ENCODE measurements at places on chromosomes 16 and 17.

GRCh38 chr17:83058266-83058798, 21.1 kb upstream of the METRNL start:
- DNase-seq = no peak

- no peak for DNase-seq
Observed at GRCh38 chr17:74452033-74452840, 14.2 kb upstream of the CD300A start.

GRCh38 chr17:64109400-64109799, 20.5 kb downstream of the ERN1 start:
- no peak for DNase-seq

DNA sequence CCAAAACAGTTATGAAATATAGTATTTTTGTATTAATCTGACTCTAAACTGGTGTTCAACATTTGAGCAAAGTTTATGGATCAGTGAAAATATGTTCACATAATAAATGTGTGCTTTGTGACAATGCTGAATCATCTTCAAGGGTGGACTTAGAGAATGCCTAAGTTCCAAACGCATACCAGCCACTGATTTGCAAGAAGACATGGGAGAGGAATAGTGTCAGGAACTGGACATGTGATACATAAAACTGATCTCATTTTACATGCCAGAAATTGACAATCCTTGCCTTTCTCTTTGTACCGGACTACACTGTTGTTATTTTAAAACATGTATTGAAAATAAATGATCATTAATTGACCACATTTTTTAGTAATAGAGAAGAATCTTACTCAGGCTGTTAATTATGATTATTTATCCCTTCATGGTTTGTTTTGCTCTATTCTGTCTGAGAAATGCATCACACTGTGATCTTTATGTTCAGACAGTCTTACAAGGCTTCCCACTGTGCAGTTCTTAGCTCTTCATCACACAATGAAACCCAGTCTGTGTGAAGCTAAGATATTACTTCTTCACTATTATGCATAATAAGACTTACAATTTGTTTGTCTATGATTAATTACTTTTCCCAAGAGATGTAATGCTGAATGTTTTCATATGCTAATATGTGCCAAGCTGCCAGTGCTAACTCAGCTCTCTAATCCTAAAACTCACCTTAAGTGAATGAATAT, 1180.6 kb upstream of the CDH8 start:
- DNase-seq = no peak

DNA sequence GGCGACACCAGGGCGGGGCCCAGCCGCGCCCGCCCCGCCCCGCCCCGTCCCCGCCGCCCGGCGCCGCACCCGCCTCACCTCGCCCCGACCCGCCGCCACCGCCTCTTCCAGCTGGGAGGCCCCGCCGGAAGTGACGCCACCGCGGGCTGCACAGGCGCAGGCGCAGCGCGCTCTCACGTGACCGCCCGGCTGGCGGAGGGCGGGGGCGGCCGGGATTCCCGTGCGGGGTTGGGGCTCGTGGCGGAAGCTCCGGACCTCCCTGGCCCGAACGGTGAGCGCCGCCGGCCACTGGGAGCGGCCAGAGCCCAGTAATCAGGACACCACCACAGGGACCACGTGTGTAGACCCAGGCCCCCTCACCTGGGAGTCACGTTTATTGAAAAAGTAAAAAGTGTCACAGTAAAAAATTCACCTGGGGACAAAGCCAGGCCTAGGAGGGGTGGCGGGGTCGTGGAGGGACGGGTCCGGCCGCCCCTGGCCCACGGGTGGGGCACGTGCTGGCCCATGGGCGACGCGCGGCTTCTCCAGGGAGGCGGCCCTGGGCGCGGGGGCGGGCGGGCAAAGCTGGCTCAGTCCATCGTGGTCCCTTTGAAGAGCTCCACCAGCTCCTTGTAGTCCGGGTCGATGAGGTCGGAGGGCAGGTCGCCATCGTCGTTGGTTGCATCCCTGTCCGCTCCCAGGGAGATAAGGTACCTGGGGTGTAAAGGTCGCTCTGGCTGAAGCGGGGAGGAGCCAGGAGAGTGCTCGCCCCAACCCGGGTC, at the start of gene MCRIP1:
MCRIP1 (minus strand) TSS at position 132 of the 761 bp plus-strand sequence. CDS start 8,785 bp downstream, outside the sequence.
- peak; percentile 55 for DNase-seq

DNA sequence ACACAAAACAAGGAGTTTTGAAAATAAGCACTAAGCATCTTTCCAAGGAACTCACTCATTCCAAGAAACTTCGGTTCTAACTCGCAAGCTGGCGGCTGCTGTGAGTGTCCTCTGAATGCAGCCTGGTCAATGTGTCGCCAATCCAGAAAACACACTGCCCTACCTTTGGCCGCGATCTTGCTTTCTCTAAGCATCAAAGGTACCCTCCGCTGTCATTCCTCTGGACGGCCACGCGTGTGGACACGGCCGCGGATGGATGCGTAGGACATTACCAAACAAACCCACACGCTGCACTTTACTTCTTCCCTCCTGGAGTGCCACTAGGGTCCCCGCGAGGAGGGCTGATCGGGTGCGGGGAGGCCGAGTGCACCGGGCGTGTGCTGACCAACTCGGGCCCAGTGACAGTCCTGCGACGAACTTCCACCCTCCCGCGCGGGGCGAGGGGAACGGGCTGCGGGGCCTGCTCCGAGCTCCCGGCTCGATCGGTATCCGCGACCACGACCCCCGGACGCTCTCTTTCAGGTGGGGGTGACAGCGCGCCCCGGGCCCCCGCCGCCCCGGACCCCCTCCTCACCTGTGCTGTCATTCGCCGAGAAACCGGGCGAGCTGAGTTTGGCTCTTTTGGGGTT, 1.1 kb downstream of the CREBBP start:
- DNase-seq = no peak

GRCh38 chr17:60077226-60077625, 1.5 kb downstream of the HEATR6 start:
- DNase-seq = no peak

DNA sequence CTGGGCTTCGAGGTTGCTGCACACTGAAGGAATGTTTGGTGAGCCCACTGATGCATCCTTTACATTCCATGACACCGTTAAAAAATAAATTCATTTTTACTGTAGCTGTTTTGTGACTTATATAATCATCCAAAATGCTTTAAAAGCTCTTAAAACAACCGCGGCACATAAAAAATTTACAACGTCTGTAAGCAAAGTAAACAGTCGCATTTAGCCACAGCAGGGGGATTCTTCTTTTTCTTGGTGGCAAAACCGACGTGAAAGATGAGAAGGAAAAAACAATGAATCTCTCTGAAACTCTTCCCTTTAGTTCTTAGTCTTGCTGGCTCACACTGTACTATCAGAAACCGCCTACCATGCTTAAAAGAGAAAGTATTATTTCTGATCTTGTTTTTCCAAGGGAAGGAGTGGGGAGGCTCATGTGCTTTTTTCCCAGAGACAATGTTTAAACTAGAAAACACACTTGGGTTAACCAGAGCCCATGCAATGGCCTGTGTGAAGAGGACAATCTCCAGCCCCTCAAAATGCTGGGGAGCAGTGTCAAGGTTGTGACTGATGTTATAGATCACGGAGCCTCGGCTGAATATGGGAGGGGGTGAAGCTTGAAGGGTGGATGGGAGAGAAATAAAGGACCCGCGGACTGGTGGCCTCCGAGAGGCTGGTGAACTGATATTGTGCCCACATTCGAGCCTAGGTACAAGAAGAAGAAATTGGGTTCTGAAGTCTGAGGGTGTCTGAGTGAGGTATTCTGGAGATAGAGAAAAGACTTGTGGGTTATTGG, 91.1 kb downstream of the IRF8 start:
- no peak for DNase-seq

GRCh38 chr17:40341808-40342503, 22.6 kb downstream of the GJD3 start:
- DNase-seq = no peak

DNA sequence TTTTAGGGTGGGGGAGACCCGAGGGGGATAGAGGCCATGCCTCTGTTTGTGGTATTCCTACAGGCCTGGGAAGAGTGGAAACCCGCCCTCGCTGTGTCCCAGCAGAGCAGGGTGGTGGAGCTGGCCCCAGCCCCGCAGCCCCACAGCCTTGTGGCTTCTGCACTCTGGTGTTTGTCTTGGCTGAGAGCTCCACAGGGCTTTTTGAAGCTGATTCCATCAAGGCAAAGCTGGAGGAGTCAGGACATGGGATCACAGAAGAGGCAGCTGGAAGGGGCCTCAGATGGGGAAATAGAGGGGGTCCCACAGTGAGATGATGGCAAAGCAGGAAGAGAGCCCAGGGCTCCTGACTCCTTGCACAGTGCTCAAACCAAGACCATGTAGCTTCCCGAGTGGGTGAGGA, 5.0 kb upstream of the WFIKKN2 start:
- DNase-seq = no peak

GRCh38 chr16:52618753-52619497, 72.0 kb upstream of the TOX3 start:
- no peak for DNase-seq

- DNase-seq = no peak
Observed at GRCh38 chr16:55280587-55280986, 43.4 kb upstream of the IRX6 start.

DNA sequence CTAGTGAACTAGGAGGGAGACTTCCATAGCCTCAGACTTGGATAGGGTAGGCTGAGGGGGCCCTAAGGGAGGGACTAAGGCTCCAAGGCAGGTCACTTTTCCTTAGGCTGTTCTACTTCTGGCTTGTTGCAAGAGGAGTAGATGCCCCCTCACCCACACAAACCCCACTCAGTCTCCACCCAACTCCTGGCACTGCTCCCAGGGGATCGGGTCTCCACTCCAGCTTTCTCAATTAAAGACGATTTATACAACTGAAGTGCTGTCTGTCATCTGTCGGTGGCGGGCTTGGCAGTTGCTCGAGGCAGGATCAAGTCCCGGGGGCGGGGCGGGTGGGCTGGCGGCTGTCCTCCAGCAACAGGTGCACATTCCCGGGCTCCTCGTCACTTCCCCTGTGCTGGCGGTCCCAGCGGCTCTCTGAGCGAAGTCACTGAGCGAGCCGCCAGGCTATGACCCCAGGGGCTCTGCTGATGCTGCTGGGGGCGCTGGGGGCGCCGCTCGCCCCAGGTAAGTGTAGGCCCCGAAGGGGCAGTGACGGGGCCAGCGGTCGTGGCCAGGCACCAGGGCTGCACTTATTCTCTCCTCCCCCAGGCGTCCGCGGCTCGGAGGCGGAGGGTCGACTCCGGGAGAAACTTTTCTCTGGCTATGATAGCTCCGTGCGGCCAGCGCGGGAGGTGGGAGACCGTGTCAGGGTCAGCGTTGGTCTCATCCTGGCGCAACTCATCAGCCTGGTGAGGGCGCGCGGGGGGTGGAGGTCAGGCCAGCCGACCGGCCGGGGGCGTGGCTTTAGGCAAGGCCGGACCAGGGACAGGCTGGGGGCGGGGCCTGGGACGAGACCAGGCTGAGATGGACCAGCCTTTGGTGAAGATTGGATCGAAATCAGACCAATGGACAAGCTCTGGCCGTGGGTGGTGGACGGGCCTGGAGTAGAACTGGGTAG, at the start of gene CHRNB1:
CHRNB1 (plus strand) TSS at position 380 of the 937 bp plus-strand sequence; CDS start at position 447, 67 bp downstream.
- no peak for DNase-seq

DNA sequence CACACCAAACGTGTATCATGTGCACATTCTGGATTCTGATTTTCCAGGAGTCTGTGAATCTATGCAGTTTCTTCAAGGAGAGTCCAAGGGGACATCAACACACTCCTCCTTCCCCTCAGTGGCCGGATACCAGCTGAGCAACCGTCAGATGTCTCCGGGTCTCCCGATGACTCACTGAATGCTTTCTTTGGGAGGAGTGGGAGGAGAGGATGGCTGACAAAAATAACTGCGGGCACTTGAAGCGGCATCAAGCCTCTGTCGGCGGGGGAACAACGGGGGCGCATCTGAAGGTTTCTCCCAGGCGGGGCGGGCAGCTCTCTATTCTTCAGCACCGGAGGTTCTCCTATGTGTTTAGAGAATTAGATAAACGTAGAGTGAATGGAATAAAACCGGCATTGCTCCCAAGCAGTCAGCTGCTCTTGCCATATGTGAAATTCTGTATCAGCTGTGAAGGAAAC, 24.6 kb upstream of the LRRC75A start:
- no peak for DNase-seq

GRCh38 chr16:981695-982144, at the start of gene SOX8:
Gene SOX8, plus strand, starts transcription at chr16:981770. Its CDS starts 153 bp downstream, at chr16:981923.
- DNase-seq = no peak

- no peak for DNase-seq
Observed at GRCh38 chr17:2549392-2550211, 37.9 kb upstream of the METTL16 start.

DNA sequence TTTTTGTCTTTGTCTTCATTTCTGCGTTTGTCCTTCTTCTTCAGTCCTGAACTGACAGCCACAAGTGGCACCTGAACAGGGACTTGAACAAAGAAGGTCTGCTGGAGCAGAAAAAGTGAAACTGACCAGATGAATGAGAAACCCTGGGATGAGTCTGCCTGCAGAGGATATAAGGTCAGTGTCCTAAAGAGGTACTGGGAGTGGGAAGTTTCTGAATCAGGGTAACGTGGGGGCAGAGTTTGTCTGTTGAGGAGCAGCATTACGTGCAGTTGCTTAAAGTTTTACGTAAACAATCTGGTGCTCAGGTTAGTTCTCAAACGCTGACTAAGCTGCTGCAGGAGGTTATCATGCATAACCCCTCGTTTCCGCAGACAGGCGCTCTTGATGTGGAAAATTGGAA, 2057.6 kb downstream of the TP53TG3F start:
- no peak for DNase-seq

DNA sequence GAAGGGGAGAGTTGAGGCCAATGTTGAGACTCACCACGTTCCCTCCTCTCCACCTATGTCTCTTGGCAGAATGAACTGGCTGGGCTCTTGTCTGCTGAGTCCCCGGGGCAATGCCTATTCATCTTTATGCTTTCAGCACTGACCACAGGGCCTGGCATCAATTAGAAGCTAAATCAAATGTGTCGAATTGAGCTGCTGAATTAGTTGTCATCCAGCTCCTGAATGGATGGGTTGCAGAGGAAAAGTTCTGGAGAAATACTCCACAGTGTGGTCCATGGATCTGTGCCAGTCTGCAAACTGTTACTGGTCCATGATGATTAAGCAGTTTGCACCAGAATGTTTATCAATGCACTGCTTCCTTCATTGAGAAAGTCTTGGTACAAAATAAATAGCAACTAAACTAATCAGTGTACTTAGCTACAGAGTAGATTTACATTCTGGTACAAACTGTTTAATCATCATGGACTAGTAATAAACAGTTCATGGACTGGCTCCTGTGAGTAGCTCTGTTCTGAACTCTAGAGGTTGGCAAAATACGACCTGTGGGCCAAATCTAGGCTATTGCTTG, 4.6 kb downstream of the CNGB1 start:
- DNase-seq = no peak

- no peak for DNase-seq
Observed at GRCh38 chr17:49854126-49854525, 6.3 kb upstream of the TAC4 start.

- DNase-seq = no peak
Observed at GRCh38 chr17:62070900-62071299, 5.8 kb upstream of the MED13 start.
